Dermis microvascular lymphatic vessel endothelial cell (primary cell): ENCODE measurements at places on chromosomes 11 and 22. TPM values are rescaled to one million over a fixed set of nuclear protein-coding genes. Genes with fewer than 3 reads are reported as not detected.

FAM181B gene
- not detected in 2 replicates for total RNA-seq

OR10W1 gene
- not detected in 2 replicates for total RNA-seq

MUC15 gene
- total RNA-seq, result not detected in 2 replicates

BTBD18 gene
- not detected in 2 replicates for total RNA-seq

OR51A2 gene
- not detected in 2 replicates for total RNA-seq

DHCR7 gene
- 42.6 and 57.5 TPM in 2 replicates for total RNA-seq

OR52I2 gene
- total RNA-seq, result not detected in 2 replicates

MIAT gene
- 0.13 and 0.38 TPM in 2 replicates for total RNA-seq

THRSP gene
- total RNA-seq, result not detected in 2 replicates

FXYD2 gene
- total RNA-seq, result 0.64 and 1.5 TPM in 2 replicates

DEUP1 gene
- not detected in 2 replicates for total RNA-seq

ENTHD1 gene
- total RNA-seq, result not detected in 2 replicates

MUC5B gene
- not detected in 2 replicates for total RNA-seq

TBX10 gene
- total RNA-seq, result not detected in 2 replicates

RBM7 gene
- 52.8 and 53.4 TPM in 2 replicates for total RNA-seq

AQP11 gene
- total RNA-seq, result 0.13 and 0.38 TPM in 2 replicates

CYTH4 gene
- 0.13 TPM in 2 replicates for total RNA-seq

GSTP1 gene
- total RNA-seq, result 721 and 972 TPM in 2 replicates

APOC3 gene
- total RNA-seq, result not detected in 2 replicates

TUB gene
- total RNA-seq, result 0.51 and 1.4 TPM in 2 replicates

CATSPER1 gene
- total RNA-seq, result 0.13 TPM in 1 of 2 replicates, not detected in the other

HOATZ gene
- total RNA-seq, result not detected in 2 replicates

OR2D2 gene
- total RNA-seq, result 0.13 and 0.25 TPM in 2 replicates

KCNK4 gene
- not detected in 2 replicates for total RNA-seq

RRM1 gene
- total RNA-seq, result 51.3 and 99.6 TPM in 2 replicates

NCAM1 gene
- total RNA-seq, result 0.90 and 4.2 TPM in 2 replicates

PRG3 gene
- total RNA-seq, result not detected in 2 replicates

APOA1 gene
- total RNA-seq, result not detected in 2 replicates

OR5P2 gene
- total RNA-seq, result not detected in 2 replicates

APOL6 gene
- total RNA-seq, result 8.7 and 10.6 TPM in 2 replicates

DDTL gene
- 5.2 and 6.2 TPM in 2 replicates for total RNA-seq

SLC35E4 gene
- 26.4 and 31.3 TPM in 2 replicates for total RNA-seq

ALDH3B1 gene
- 1.0 and 1.3 TPM in 2 replicates for total RNA-seq

ACCS gene
- total RNA-seq, result 4.2 and 9.1 TPM in 2 replicates

YPEL1 gene
- total RNA-seq, result 2.4 and 5.2 TPM in 2 replicates

DBX1 gene
- not detected in 2 replicates for total RNA-seq

GAS2 gene
- total RNA-seq, result 0.51 and 0.63 TPM in 2 replicates

SLC25A45 gene
- 1.6 and 1.7 TPM in 2 replicates for total RNA-seq

MYRF gene
- total RNA-seq, result 0.25 and 0.26 TPM in 2 replicates

SERGEF gene
- total RNA-seq, result 16.2 and 18.7 TPM in 2 replicates

KDM4E gene
- not detected in 2 replicates for total RNA-seq

MSANTD2 gene
- total RNA-seq, result 4.4 and 6.2 TPM in 2 replicates

GNG3 gene
- total RNA-seq, result not detected in 2 replicates

ZNF215 gene
- 1.3 TPM in 2 replicates for total RNA-seq

CARD16 gene
- 53.5 and 65.6 TPM in 2 replicates for total RNA-seq

FLRT1 gene
- not detected in 2 replicates for total RNA-seq

VPS51 gene
- total RNA-seq, result 186 and 271 TPM in 2 replicates

GGTLC3 gene
- total RNA-seq, result not detected in 2 replicates
